ENCODE measurements at places on chromosomes 3 and 15.
A peak's percentile ranks its signal among the peaks of the same experiment; 100 is the strongest.

DNA sequence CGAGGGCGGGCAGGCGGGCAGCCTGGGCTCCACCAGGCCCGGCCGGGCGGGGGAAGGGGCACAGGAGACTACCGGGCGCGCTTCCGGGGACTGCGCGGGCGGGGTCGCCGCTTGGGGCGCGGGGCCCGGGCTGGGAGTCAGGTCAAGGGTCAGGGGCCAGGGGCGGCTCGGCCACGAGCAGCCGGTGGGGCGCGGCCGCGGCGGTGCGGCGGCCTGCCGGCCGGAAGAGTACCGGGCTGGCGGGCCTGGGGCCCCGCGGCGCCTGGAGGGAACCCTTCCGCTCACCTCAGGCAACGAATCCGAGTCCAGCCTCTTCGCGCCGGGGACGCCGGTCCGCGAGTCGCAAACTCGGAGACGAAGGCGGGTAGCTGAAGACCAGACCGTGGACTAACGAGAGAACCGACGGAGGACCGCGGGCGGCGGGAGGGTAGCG lies 225 bp downstream of the RHOA start:
- no peak for DNase-seq

- DNase-seq, result no peak
These were observed 4.4 kb downstream of the PLSCR4 start for GRCh38 chr3:146246526-146246925.

GRCh38 chr3:152772674-152773225 lies 62.2 kb upstream of the P2RY1 start:
- no peak for DNase-seq

DNA sequence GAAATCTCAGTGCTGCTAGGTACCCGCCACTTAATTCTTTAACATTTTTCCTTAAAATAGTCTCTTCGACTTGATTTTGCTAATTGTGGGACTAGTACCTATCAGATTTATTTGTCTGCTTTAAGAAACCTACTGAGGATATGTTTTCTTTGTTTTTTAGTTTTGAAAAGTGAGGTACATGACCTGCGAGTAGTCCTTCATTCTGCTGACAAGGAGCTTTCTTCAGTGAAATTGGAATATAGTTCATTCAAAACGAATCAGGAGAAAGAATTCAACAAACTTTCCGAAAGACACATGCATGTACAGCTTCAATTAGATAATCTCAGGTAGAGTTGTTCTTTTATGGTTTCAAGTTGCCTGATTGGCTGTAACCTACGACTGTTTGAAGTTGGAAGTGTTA lies 47.0 kb upstream of the TMEM42 start:
- DNase-seq, result no peak

GRCh38 chr15:36921484-36922091 lies 178.8 kb downstream of the MEIS2 start:
- DNase-seq, result no peak

- no peak for DNase-seq
These were observed 23.1 kb upstream of the RHO start for GRCh38 chr3:129505341-129505740.

DNA sequence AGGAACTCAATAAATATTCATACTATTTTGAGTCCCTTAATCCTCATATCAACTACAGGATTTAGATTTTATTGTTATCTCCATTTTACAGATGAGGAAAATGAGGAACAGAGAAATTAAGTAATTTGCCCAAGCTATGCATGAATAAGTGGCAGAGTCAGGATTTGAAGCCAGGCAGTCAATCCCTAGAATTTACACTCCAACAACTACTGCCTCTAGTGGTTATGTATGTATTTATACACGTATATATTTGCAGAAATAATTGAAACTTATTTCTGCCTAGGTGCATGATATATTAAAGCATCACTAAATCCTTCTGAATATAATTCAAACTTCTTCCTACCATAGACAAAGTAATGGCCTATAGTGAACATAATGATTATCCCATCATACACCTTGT lies 137.4 kb downstream of the SERPINI1 start:
- DNase-seq, result no peak

- DNase-seq, result no peak
These were observed 17.9 kb upstream of the ABI3BP start for GRCh38 chr3:101011136-101011535.

DNA sequence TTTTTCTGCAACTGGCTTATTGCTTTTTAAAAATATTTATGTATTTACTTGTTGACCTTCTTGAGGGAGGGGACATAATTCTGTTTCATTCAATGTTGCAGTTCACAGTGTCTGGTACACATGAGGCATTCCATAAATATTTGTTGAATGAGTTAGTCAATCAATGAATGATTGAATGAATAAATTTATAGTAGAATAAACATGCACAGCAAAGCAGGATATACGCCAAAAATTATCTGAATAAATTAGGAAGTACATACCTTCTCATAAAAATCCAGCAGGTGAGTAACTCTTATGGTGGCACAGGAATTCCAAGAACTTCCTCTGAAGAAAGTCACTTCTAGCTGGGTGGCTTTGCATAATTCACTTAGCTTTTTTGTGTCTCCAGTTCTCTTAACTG lies 469.4 kb upstream of the ATP11B start:
- no peak for DNase-seq

- DNase-seq, result no peak
These were observed 40.9 kb downstream of the NR1D2 start for GRCh38 chr3:23985747-23986544.

DNA sequence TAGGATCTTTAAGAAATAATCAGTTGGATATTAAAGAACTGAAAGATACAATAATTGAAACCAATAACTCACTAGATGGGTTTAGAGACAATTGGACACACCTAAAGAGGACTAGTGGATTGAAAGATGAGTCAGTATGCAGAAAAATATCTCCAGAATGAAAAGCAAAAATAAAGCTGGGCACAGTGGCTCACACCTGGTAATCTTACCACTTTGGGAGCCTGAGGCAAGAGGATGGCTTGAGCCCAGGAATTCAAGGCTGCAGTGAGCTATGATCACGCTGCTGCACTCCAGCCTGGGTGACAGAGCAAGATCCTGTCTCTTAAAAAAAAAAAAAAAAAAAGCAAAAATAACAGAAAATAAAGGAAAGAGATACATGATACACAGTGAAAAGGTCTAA lies 37.4 kb upstream of the CCDC174 start:
- no peak for DNase-seq

DNA sequence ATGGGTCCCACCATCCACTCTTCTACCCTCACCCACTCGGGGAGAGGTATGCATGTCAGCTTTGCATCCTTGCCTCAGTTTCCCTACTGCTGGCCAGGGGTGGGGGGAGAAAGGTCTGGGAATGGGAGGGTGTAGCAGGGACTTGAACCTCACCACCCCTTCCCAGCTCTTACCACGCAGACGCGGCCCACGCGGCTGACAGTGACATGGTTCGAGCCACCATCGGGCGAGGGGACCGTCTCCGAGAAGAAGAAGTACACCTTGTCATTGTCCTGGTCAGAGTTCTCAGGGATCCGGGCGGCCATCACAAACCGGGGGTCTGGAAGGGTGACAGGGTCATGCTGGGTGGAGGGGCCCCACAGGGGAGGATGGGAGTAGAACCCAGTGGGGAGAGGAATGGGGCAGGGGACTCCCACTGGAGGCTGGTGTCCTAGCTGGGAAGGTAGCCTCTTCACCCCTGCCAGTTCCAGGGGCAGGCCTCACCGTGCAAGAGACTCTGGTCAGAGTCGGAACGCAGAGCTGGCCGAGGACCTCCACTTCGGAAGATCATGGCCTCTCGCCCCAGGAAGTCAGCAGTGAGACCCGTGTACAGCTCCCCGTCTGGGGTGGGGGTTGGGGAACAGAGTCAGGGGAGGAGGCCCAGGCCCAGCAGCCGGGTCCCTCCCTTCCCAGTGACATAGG lies 3.7 kb downstream of the SEMA3G start:
- no peak for DNase-seq

DNA sequence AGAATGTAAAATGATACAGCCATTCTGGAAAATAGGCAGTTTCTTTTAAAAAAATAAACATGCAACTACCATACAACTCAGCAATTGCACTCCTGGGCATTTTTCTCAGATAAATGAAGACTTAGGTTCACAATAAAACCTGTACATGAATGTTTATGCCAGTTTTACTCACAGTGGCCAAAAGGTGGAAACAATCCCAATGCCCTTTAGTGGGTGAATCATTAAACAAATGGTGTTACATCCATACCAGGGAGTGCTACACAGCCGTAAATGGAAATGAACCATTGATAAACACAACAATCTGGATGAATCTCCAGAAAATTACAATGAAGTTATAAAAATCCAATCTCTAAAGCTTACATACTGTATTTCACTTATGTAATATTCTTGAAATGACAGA lies 140.3 kb downstream of the ADAMTSL3 start:
- no peak for DNase-seq

DNA sequence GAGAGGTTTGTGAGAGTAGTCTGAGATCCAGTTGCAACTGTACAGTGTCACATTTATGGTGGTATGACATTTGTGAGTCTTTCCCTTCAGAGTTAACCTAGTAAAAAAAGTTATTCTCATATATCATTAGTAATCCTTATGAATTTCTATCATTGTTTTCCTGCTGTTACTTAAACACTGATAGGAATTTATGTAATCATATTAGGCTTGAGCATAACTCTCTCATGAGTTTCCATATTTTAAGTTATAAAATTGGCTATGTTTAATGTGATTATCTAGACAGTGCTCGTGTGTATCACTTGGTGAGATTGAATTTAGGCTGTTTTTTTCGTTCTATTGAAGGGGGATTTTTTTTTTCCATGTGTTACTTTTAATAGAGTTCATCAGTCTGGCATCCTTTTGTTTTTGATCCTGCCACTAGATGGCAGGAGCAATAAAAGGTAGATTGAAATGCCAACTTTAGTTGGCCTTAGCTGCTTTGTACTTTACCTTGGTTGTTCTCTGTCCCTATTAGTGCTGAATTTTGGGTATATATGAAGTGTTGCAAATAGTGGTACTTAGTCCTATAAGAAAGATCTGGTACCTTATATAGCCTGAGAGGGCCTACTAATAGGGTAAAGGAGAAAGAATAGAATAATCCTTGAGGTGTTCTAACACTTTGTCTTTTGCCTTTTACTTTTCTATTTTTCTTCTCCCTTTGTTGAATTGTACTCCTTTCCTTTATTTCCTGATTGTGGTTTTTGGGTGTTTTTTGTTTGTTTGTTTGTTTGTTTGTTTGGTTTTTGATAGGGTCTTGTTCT lies 17.9 kb downstream of the STT3B start:
- DNase-seq, result peak; percentile 23

- DNase-seq, result no peak
These were observed 4.9 kb upstream of the TBC1D5 start for GRCh38 chr3:17747174-17747889.

DNA sequence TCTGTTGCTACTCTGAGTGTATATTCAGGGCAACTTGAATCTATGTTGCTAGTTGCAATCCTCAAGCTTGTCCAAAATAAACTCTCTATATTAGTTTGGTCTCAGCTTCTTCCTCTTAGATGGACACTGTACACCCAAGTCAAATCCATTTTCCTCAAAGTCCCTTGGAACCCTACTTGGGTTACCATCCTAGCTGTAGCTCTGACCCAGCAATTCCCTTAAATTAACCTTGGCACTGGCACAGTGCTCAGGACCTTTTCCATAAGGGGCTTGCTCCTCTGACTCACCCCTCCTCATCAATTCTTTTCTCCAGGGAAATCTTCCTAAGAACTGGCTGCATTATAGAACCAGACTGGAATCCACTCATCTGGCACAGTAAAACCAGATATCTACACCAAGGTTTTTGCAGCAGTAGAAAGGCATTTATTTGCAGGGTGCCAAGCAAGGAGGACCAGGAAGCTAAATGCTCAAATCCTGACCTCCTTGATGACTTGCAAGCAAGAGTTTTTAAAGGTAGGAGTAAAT lies 44.9 kb upstream of the B3GALNT1 start:
- DNase-seq, result no peak

- no peak for DNase-seq
These were observed 647.1 kb downstream of the NTRK3 start for GRCh38 chr15:87609474-87609873.

GRCh38 chr15:95944193-95944592 lies 386.3 kb upstream of the NR2F2 start:
- DNase-seq, result no peak

DNA sequence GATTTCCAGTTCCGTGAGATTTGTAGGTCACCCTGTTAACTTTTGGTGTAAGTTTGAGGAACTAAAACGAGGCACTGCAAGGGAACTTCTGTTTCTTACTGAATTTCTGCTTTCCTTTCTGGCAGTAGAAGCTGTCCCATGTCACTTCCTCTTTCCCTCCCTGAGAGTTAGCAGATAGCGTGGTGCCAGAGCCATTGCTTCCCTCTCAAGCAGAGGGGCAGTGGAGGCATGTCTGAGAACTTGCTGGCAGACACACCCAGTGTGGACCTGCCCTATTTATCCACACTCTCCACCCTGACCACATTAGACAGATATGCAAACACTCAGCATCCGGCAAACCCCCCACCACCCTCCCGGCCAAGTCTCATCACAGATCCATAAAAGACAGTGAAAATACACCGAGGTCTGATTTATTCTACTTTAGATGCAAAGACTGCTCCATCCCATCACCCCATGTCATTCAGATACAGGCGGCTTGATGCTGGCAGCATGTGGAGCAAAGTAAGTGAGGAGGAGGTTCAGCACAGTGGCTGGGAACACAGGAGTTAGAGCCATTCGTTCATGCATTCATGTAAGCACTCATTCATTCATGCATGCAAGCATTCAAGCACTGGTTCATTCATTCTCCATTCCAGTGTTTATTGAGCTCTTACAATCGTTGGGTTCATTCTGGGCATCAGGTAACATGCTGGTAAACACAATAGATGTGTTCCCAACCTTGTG lies 324.7 kb downstream of the SHQ1 start:
- DNase-seq, result no peak

DNA sequence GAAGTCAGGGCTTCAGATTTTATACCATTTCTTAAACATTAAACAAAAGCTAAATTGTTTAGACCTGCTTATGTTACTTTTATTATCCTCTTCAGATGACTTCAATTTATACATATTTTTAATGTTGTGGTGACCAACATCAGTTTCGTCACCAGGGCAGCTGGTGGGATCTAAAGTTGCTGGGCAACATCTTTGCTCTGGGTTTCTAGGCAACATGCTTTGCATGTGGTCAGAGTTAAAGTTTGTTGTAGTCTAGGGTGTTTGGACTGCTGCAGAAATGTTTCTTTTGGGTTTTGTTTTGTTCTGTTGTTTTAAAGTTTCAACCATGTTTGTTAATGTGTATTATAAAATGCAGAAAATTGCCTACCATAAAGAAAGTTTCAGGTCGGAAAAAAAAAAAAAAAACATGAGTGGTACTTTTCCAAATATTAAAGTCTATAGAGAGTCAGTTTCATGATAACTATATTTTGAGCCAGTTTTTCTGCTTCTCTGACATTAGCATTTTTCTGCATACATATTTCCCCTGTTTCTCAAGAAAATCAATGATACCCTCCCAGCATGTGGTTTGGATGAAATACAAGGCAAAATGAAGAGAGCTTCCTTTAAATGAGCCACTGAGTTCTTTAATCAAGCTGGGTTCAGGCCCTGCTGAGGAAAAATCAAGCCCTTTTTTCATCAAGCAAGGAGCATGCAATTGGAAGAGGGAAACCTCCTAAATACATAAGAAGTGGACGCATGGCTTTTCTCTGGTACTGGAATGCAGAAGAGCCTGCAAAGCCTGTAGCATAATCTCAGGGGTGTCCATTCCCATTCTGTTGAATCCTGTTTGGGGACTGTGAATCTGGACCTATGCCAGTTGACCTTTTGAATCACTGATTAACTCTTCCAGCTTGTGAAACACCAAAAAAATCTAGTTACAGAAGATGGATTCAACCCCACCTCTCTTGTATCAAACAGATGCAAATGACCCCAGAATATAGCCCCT lies 35.0 kb upstream of the VGLL3 start:
- DNase-seq, result no peak

- no peak for DNase-seq
These were observed 1.7 kb downstream of the SEMA3G start for GRCh38 chr3:52443268-52443610.

- DNase-seq, result no peak
These were observed 460.4 kb upstream of the NAALADL2 start for GRCh38 chr3:174398761-174399160.
